Stimulated activated CD4-positive, alpha-beta T cell treated with anti-CD3 and anti-CD28 coated beads, Interleukin-12 subunit alpha, Interleukin-12 subunit beta, amount 100 ng/mL, for 48 hours (primary cell): ENCODE measurements at places on chromosomes 16 and 17.

DNA sequence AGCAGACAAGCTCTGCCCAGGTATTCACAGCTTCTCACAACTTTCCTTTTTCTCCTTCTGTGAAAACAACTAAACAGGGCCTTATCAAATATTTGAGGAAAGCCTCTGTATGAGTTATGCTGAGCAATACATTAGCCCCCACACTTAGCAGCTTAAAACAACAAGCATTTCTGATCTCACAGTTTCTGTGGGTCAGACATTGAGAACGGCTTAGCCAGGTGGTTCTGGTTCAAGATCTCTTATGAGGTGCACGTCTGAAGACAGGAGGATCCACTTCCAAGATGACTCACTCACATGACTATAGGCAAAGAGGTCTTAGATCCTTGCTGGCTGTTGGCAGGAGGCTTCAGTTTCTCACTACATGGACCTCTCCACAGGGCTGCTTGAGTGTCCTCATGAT is 181.4 kb upstream of the WSCD1 start:
- no peak for DNase-seq

DNA sequence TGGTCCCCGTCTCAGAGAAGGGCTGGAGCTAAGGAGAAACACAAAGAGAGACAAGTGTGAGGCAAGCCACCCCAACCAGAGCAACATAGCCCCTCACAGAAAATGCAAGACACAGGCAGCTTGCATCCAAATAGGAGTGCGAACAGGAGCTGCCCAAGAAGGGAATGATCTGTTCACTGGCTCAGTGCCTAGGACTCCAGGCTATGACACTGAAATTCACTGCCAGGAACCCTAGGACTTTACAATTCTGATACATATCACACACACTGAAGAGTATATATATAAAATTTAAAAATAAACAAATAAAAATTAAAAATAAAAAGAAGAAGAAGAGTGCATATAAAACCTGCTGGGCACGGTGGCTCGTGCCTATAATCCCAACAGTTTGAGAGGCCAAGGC is 5.2 kb downstream of the ZNF23 start:
- DNase-seq = no peak

DNA sequence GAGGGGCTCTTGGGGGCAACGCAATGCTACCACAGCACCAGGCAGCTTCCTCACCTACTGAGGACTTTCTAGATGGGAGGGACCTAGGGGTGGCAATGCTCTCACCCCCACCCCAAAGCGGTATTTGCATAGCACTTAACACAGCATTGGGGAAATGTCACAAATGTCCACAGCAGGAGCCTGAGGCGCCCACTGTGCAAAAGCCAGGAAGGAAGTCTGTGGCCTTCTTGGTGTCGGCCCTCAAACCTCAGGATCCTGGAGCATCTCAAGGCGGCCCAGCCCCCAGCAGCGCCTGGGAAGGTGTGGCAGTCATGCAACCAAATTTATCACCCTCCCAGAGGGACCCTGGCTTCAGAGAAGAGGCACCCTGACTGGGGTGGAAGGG is 45.3 kb downstream of the WNT3 start:
- DNase-seq = no peak

DNA sequence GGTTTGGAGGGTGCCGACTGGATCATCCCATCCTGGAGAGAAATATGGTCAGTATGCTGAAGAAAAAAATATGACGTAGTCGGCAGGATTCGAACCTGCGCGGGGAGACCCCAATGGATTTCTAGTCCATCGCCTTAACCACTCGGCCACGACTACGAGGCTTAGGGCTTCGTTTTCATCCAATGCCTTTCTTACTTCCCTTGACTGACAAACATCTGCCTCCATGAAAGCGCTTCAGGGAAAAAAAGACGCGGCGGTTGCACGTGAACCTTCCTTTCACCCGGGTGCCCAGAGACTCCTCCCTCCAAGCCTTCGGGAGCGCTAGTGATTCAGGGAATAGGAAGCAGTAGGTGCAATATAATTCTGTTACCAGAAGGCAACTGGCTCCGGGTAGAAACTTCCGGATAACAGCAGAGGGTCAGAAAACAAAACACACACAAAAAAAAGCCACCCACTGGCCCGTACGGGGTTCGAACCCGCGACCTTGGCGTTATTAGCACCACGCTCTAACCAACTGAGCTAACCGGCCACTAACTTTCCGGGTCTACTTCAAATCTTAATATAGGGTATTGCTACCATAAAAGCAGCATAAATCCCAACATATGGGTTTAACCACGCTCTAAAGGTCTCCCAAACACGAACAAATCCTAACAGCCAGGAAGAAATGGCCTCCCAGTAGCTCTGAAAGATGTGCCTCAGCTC is 16.3 kb upstream of the AURKB start:
- DNase-seq = peak; percentile 65

DNA sequence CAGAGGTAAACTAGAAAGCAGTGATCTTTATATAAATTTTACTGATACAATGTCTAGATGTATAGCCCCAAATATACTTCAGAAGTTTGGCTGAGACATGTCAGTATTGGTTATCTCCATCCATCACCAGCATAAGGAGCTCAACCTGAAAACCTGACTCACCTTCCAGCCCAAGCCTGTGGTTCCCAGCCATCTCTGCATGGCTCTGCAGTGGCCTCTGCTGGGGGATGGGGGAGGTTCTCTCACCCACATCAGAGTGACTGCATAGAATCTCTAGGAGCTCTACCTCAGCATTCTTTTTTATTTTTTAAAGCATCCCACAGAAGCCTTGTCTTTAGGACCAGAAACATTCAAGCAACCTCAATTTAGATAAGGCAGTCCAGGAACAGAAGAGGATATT is 27.3 kb downstream of the USP7 start:
- peak; percentile 73 for DNase-seq

DNA sequence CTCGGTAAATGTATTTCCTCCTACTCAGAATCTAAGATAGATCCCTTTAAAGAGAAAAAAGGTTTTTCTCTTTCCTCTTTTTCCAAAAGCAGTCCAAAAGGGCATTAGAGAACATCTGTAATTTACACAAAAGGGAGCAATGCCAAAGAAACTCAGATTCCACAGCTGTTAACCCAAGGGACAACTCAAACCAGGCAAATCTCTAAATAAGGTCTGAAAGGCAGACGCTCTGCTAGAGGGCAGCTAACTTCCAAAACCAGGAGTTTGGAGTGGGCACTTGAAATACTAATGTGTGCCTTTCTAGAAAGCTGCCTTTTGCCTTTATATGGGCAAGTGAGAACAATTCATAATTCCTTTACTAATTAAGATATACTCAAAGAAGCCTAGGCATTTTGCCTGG is 435.7 kb downstream of the ZFHX3 start:
- no peak for DNase-seq
